Neural progenitor cell (in vitro differentiated cells): ENCODE measurements at places on chromosomes 13 and 19.

GRCh38 chr13:72005455-72005854 is 138.5 kb upstream of the DACH1 start:
- DNase-seq, result no peak

- DNase-seq, result peak; percentile 26
These were observed 16.4 kb downstream of the SULT2B1 start for GRCh38 chr19:48568345-48568886.

GRCh38 chr13:99608345-99608744 is 107.1 kb downstream of the TM9SF2 start:
- no peak for DNase-seq

DNA sequence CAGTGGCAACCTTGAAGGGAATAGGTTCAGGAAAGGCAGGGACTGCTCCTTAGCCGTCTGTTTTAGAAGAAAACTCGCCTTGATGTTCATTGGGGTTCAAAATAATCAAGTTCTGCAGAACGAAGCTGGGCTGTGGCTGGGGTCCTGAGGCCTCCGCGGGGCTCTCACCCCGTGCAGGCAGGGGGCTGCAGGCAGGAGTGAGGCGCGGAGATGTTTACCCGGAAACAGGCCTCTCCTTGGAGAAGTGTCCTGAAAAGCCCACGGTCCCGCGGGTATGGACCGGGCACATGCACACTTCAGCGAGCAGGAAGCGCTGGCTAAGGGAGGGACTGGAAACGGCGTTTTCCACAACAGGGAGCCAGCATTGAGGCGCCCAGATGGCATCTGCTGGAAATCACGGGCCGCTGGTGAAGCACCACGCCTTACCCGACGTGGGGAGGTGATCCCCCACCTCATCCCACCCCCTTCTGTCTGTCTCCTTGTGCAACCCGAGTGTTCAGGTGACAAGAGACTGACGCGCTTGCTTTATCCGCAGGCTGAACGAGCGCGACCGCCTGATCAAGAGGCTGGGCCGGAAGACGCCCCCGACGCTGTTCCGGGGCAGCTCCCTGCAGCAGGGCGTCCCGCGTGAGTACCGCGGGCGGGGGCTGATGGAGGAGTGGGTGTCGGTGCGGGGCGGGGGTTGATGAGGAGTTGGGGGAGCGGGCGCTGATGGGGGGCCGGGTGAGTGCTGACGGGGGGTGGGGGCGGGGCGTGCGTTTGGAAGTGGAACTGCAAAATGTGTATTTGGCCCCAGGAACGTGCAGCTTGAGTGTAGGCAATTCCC is 39.6 kb downstream of the SHISA2 start:
- no peak for DNase-seq

DNA sequence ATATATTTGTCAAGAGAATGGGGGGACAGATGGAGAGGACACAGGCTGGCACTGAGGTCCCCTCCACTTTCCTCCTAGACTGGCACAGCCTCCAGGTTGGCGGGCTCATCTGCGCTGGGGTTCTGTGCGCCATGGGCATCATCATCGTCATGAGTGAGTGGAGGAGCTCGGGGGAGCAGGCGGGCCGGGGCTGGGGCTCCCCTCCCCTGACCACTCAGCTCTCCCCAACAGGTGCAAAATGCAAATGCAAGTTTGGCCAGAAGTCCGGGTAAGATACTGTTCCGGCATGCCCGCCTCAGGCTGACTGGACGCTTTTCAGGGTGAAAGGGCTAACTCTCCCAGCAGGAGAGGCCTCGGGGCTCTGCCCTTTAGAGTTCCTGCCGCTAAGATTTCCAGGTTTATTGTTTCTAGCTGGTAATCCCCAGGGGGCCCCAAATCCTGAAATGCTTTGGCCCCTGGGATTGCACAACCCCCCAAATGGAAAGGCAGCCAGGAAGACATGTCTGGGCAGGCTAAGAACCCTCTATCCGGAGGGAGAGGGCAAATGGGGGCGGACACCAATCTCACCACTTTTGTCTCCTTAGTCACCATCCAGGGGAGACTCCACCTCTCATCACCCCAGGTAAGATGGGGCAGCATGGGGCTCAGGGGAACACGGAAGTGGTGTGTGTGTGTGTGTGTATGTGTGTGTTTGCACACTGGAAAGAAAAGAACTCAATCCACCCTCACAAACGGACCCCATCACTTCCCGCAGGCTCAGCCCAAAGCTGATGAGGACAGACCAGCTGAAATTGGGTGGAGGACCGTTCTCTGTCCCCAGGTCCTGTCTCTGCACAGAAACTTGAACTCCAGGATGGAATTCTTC is 7.3 kb downstream of the FXYD3 start:
- DNase-seq, result peak; percentile 59

GRCh38 chr13:76745261-76746200 is 140.7 kb downstream of the KCTD12 start:
- no peak for DNase-seq

DNA sequence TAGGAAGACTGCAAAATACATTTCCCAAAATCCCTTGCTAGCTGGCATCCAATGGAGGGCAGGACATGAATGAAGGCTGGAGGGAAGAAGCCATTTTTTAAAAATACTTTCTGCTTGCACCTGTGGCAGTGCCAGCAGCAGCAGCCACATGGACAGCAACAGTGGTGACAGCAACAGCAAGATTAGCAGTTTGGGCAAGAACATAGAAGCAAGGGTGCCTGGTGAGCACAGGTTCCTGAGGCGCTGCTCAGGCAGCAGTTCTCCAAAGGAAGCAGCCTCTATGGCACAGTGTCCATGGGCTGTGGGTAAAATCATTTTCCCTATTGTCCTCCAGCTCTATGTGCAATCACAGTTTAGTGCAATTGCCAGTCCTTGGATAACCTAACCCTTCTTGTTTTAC is 1.3 kb upstream of the FAM216B start:
- no peak for DNase-seq

- no peak for DNase-seq
These were observed 141.9 kb downstream of the ZIC5 start for GRCh38 chr13:99829593-99830239.

GRCh38 chr19:33293255-33294057 is 8.9 kb downstream of the CEBPA start:
- no peak for DNase-seq

GRCh38 chr13:40235160-40235796 is 431.2 kb downstream of the FOXO1 start:
- no peak for DNase-seq

DNA sequence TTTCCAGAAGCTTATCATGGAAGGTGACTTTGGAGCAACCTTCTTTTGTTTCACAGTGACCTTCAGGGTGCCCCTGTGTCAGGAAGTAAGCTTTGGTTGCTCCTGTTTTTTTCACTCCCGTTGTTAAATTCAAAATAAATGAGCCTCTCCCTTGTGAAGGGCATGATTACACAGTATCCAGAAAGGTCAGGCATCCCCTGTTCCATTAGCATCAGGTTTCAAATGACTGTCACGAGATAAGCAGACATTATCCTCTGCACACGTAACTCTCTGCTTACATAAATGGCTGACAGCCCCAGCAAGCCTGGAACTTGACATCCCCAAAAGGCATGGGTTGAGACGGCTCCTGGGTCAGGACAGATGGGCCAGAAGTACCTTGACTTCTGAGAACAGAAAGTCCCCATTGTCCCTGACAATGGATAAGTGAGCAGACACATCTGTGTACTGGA is 52.0 kb downstream of the RAB20 start:
- DNase-seq, result no peak

- no peak for DNase-seq
These were observed 1604.8 kb downstream of the OLFM4 start for GRCh38 chr13:54633456-54633855.

DNA sequence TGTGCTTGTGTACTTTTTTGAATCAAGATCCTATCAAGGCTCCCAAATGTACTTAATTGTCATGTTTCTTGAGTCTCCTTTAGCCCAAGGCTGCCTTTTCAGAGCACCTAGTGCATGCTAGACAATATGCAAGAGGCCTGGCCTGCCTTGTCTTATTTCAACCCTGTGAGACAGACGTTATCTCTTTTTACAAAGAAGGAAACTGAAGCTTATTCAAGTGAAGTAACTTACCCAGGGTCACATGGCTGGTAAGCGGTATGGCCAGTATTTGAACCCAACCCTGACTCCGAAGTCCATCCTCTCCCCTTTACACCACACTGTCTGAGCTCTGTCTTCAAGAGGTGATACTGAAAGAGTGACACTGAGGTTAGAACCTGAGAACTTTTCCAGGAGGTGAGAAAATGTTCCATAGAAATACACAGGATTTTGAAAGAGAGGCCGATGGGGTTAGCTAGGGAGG is 505.1 kb downstream of the FOXO1 start:
- DNase-seq, result no peak

DNA sequence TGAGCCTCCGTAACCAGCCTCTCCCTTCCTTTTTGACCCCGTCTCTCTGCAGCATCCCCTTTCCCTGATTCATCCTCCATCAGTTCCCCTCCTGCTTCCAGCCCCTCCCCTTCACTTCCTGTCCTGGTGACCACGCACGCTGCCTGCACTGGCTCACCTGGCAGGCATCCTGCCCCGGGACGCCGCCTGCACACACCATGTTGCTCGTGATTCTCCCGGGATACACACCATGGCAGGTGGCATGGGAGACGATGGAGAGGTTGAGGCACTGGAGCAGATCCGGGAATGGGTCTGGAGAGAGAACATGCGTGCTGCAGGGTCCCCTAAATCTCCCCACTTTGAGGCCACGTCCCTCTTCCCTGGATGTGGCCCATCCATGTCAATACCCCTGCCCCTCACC is 4.2 kb downstream of the KLK12 start:
- no peak for DNase-seq

GRCh38 chr13:30037766-30038165 is 187.3 kb upstream of the UBL3 start:
- DNase-seq, result no peak

DNA sequence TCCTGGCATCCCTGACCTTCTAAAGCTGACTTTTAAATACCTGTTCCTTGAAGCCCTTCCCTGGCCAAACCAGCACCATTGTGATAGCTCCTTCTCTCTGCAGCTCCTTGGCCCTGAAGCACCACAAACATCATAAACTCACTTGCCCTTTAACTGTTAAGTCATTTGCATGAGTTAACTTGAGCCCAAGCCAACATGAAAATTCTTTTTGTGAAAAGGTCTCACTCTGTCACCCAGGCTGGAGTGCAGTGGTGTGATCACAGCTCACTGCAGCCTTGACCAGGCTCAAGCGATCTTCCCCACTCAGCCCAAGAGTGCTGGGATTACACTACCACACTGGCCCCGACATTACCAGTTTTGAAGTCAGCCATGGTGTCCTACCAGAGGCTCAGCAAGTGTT is 87.8 kb downstream of the ZIC5 start:
- DNase-seq, result no peak

DNA sequence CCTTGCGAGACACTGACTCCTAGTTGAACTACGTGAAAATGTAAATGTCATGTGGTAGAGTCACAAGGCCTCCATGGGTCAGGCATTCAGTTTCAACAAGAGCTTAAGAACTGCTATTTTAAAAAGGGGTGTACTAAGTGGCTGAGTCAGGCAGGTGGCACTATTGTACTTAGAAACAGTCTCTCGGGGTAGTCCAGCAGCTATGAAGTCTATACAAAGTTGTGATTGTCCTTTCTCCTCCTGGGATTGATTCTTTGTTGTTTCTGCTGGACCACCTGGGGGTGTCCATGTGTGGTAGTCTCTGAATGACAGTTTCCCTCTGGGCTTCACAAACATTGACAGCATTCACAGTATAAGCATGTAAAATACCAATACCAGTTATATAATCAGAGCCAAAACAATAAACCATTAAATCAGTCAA is 33.0 kb downstream of the UGGT2 start:
- peak; percentile 79 for DNase-seq

DNA sequence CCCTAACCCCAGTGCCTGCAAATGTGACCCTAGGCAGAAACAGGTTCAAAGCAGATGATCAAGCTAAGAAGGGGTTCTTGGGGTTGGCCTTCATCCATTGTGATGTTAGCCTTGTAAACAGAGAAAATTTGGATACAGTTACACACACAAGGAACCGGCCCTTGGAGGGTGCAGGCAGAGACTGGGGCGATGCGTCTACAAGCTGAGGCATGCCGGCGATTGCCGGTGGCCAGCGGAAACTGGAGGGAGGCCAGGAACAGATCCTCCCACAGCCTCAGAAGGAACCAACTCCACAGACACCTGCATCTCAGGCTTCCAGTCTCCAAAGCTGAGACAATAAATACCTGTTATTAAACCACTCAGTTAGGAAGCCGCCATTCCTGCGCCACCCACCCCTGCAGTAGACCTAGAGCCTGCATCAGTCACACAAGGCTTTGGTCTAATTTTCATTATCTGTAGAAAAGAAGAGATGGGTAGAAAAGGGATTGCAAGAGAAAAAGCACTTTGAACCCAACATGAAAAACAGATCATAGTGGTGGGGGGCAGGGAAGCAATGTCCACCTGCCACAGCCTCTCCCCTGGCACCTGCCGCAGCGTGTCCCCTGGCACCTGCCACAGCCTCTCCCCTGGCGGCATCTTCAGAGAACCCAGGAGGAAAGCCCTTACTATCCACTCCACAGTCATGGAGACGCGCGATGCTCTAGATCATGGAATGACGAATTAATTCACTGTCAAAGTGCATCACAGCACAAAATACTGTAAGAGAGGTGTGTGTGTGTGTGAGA is 119.7 kb upstream of the SOX1 start:
- DNase-seq, result no peak

- no peak for DNase-seq
These were observed 34.4 kb downstream of the MAP4K1 start for GRCh38 chr19:38583219-38583984.

DNA sequence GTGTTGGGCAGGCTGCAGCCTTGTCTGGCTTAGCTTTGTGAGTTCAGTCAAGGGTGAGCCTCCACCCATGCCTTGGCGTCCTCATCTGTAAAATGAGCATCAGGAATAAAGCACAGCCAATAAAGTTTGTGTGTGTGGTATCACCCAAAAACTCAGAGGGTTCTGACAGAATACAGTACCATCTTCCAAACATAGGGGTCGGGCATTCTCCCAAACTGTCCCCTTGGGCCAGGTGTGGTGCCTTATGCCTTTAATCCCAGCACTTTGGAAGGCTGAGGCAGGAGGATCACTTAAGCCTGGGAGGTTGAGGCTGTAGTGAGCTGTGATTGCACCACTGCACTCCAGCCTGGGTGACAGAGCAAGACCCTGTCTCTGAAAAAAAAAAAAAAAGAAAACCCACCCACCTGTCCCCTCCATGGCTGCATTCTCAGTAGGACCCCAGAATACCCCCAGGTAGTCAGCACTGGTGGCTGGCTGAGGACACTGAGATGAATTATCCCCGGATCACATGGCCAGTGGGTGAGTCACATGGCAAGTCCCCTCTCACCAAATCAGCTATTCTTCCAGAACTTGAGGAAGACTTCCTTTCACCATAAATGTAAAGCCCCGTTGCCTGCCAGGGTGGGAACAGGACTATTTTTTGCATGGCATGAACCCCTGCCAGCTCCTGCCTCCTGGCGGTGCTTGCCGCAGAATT is 18.6 kb downstream of the POP4 start:
- DNase-seq, result no peak
